Testis (tissue), 5 donors: ENCODE measurements at places on chromosomes 11 and 22. TPM values are rescaled to one million over a fixed set of nuclear protein-coding genes. Genes with fewer than 3 reads are reported as not detected.

C11orf52 gene
- total RNA-seq, result 2.0 TPM

DNA sequence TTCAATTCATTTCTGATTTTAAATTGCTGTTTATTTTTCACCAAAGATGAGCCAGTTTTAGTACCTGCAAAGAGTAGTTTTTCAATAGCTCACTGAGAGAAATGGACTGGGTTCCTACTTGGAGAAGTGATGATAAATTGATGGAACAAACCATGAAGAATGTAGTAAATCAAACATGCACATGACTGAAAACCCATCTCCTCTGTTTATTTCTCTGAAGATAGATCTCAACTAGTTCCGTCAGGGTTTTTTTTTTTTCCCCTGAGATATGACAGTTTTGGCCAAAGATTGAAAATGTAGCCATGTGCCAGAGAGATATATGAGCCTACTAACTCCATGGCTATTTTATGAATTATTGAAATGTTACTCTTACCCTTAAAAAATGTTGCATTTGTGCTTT is 239.6 kb downstream of the DDX10 start:
- H3K27me3 ChIP-seq, result no peaks in the 10 kb centered on the region
- no peaks in the 10 kb centered on the region for H3K36me3 ChIP-seq
- DNase-seq, result no peak
- no peak overlapping the region for H3K27ac ChIP-seq

- no peaks in the 10 kb centered on the region for H3K36me3 ChIP-seq
- no peak overlapping the region for H3K4me3 ChIP-seq
- peak; percentile 9 for DNase-seq
- no peaks in the 10 kb centered on the region for H3K4me1 ChIP-seq
- H3K27ac ChIP-seq, result no peak overlapping the region
These were observed 88.4 kb downstream of the CDKN1C start for GRCh38 chr11:2797121-2797711.

TMPRSS4 gene
- total RNA-seq, result 1.2 TPM

- H3K4me1 ChIP-seq, result no peaks in the 10 kb centered on the region
- no peaks in the 10 kb centered on the region for H3K36me3 ChIP-seq
- DNase-seq, result no peak
- H3K4me3 ChIP-seq, result no peak overlapping the region
- no peak overlapping the region for H3K27ac ChIP-seq
- no peaks in the 10 kb centered on the region for H3K27me3 ChIP-seq
These were observed 31.8 kb upstream of the HSPA8 start for GRCh38 chr11:123093739-123094138.

- DNase-seq, result no peak
- H3K4me1 ChIP-seq, result no peaks in the 10 kb centered on the region
- no peaks in the 10 kb centered on the region for H3K27me3 ChIP-seq
- H3K36me3 ChIP-seq, result no peaks in the 10 kb centered on the region
These were observed 132.7 kb downstream of the FAT3 start for GRCh38 chr11:92357344-92357743.

GRCh38 chr11:57763568-57763967 is 2.0 kb downstream of the CTNND1 start:
- no peaks in the 10 kb centered on the region for H3K27me3 ChIP-seq
- H3K27ac ChIP-seq, result peak overlapping the region; percentile 76
- DNase-seq, result no peak
- H3K36me3 ChIP-seq, result no peaks in the 10 kb centered on the region
- peak overlapping the region; percentile 63 for H3K4me3 ChIP-seq

DNA sequence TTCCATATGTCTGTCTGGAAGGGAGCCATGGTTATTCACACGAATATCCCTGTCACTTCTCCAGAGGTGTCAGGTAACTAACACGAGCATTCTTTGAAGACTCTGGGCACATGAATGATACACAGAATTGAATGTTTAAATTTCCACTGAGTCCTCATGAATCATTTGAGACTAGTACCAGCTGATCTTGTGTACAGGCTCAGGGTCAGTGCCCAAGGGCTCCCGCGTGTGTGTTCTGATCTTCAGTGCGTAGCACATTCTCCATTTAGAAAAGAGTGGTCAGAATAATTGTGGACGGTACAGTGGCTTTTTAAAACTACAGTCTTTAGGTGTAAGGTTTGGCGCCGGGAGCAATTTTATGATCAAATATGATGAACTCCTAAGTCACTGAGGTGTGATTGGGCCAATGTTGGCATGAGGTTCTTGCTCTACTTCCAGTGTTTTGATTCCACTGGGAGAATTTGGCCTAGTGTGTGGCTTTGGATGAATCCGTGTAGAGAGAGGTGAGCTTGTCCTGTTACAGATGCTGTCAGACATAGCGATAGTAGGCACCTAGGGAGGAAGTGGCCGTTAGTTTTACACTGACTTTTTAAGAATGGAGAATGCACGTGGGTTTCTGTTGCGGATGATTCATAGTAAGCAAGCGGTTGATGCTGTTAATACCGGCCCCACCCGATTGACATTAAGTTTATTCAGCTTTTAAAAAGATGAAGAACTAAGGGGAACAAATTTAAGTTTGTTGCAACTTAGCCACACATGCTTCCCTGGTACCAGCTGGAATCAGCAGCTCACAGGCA is 22.2 kb downstream of the NUP50 start:
- H3K27ac ChIP-seq, result no peak overlapping the region
- H3K27me3 ChIP-seq, result no peaks in the 10 kb centered on the region
- H3K4me1 ChIP-seq, result peaks cover 17% of the 10 kb centered on the region
- H3K36me3 ChIP-seq, result no peaks in the 10 kb centered on the region

- H3K27me3 ChIP-seq, result no peaks in the 10 kb centered on the region
- no peaks in the 10 kb centered on the region for H3K36me3 ChIP-seq
- H3K4me1 ChIP-seq, result no peaks in the 10 kb centered on the region
- no peak overlapping the region for H3K4me3 ChIP-seq
- H3K27ac ChIP-seq, result no peak overlapping the region
- DNase-seq, result no peak
These were observed 46.6 kb downstream of the KCNC1 start for GRCh38 chr11:17781221-17781620.

- no peak overlapping the region for H3K27ac ChIP-seq
- no peaks in the 10 kb centered on the region for H3K27me3 ChIP-seq
- no peaks in the 10 kb centered on the region for H3K36me3 ChIP-seq
- H3K4me1 ChIP-seq, result no peaks in the 10 kb centered on the region
- DNase-seq, result no peak
- no peak overlapping the region for H3K4me3 ChIP-seq
These were observed 628.4 kb downstream of the BRD1 start for GRCh38 chr22:49199224-49199623.

- DNase-seq, result peak; percentile 48
- peak overlapping the region; percentile 73 for H3K4me3 ChIP-seq
- no peaks in the 10 kb centered on the region for H3K36me3 ChIP-seq
- no peaks in the 10 kb centered on the region for H3K27me3 ChIP-seq
These were observed 563 bp downstream of the BID start for GRCh38 chr22:17773606-17774205.

RAB36 gene
- total RNA-seq, result 7.4 TPM

DNA sequence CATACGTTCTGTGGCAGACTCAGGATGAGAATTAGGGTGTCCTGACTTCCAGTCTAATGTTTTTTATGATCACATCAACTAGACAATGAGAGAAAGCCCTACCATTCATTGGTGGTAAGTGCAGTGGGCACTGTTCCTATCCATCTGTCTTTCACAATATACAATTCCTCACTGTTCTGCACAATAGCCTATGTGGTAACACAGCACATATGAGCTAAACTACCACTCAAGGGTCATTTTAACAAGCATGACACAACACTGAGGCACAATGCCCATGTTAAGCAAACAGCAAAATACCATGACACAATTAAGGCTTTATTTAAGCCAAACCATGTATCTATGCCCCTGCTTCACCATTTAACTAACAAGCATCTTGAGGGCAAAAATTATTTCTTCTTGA is 52.3 kb downstream of the SIK3 start:
- DNase-seq, result no peak
- H3K4me3 ChIP-seq, result no peak overlapping the region
- H3K36me3 ChIP-seq, result no peaks in the 10 kb centered on the region
- H3K4me1 ChIP-seq, result no peaks in the 10 kb centered on the region

DNA sequence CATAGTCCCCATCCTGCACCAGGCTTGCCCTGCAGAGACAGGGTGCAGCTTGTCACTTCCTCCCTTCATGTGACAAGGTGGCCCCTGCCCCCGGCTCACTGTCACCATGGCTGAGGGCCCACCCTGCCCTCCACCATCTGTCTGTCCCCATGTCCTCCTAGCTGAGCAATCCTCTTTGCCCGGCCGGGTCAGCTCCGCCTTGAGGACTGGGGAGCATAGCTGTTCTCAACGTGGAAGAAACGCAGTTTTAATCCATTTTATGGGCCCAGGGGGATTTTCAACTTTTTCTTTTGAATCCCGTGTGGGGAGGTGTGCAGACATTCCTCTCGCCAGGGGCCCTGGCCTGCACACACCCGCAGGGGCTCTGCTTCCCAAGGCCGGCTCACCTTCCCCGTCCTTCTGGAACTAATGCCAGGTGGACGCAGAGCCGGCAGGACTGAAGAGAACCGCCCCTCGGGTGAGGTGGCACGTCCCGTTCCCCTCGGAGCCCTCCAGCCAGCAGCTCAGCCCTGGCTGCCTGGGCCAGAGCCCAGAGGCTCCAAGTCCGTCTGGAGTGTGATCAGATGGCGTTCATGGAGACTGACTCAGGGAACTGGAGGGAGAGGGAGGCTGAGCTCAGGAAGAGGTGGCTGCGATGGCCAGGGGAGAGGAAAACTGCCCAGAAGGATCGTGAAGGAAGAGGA is 1108.7 kb downstream of the BRD1 start:
- no peaks in the 10 kb centered on the region for H3K36me3 ChIP-seq
- H3K27ac ChIP-seq, result no peak overlapping the region
- no peak overlapping the region for H3K4me3 ChIP-seq
- H3K27me3 ChIP-seq, result no peaks in the 10 kb centered on the region

DNA sequence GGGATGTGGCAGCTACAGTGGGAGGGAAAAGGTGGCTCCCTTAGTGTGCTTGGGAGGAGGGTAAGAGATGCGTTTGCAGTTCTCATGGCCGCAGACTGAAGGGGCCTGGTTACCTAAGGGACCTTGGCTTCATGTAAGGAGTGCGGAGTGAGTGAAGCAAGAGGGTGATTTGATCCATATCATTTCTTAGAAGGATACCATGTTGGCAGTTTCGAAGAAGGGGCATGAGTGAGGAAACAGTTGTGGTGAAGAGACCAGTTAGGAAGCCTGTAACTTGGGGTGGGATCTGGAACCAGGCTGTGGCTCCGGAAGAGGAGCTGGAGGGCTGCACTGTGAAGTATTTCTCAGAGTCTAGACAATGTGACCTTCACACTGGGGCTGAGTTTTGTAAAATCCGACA is 45.0 kb downstream of the ST3GAL4 start:
- H3K4me3 ChIP-seq, result no peak overlapping the region
- H3K36me3 ChIP-seq, result no peaks in the 10 kb centered on the region
- peaks cover 67% of the 10 kb centered on the region for H3K4me1 ChIP-seq

DNA sequence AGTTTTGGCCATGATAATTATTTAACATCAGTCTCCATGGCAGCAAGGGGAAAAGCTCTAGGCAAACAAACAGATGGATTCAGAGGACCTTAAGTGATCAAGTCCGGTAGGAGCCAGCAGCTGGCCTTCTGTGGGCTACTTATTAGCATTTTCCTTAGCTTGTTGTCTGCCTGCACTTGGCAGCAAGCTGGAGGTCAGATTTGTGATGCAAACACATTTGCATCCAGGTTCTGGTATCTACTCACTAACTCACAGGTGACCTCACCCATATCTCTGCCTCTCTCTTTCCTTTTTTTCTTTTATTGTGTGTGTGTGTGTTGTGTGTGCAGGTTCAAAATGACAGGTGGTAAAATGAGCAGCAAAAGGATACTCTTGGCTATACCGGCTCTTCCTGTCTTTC is 32.3 kb downstream of the ARHGAP42 start:
- peaks cover 17% of the 10 kb centered on the region for H3K4me1 ChIP-seq
- no peak overlapping the region for H3K4me3 ChIP-seq
- H3K36me3 ChIP-seq, result no peaks in the 10 kb centered on the region
- H3K27me3 ChIP-seq, result no peaks in the 10 kb centered on the region

DNA sequence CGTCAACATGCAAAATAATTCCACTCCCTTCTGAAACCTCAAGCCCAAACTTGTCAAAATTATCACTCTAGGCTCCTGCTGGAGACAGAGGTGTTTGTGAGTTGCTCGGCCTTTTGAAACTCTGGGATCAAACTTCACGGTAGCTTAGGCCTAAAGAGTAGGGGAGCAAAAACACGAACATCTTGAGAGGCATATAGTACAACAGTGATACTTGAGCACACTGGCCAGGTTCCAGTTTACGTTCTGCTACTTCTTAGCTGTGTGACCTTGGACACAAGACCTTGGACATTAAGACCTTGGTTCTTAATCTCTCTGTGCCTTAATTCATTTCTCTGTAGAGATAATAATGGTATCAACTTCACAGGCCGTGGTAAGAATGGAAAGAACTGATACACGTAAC is 123.5 kb upstream of the LMO1 start:
- no peak overlapping the region for H3K4me3 ChIP-seq
- peak; percentile 38 for DNase-seq
- no peaks in the 10 kb centered on the region for H3K27me3 ChIP-seq
- no peaks in the 10 kb centered on the region for H3K36me3 ChIP-seq
- peak overlapping the region; percentile 33 for H3K27ac ChIP-seq
- H3K4me1 ChIP-seq, result peaks cover 36% of the 10 kb centered on the region

- H3K4me1 ChIP-seq, result no peaks in the 10 kb centered on the region
- no peaks in the 10 kb centered on the region for H3K27me3 ChIP-seq
- H3K27ac ChIP-seq, result no peak overlapping the region
- H3K36me3 ChIP-seq, result no peaks in the 10 kb centered on the region
These were observed 3.7 kb upstream of the RELT start for GRCh38 chr11:73372375-73372993.

GRCh38 chr11:4881188-4881587 is 512 bp upstream of the OR51T1 start:
- DNase-seq, result no peak
- H3K27me3 ChIP-seq, result no peaks in the 10 kb centered on the region
- no peaks in the 10 kb centered on the region for H3K36me3 ChIP-seq
- H3K4me1 ChIP-seq, result no peaks in the 10 kb centered on the region

- no peaks in the 10 kb centered on the region for H3K27me3 ChIP-seq
- DNase-seq, result no peak
- H3K27ac ChIP-seq, result peak overlapping the region; percentile 50
- peak overlapping the region; percentile 74 for H3K4me3 ChIP-seq
- no peaks in the 10 kb centered on the region for H3K36me3 ChIP-seq
These were observed 515 bp downstream of the BACE1 start for GRCh38 chr11:117315285-117316196.

DNA sequence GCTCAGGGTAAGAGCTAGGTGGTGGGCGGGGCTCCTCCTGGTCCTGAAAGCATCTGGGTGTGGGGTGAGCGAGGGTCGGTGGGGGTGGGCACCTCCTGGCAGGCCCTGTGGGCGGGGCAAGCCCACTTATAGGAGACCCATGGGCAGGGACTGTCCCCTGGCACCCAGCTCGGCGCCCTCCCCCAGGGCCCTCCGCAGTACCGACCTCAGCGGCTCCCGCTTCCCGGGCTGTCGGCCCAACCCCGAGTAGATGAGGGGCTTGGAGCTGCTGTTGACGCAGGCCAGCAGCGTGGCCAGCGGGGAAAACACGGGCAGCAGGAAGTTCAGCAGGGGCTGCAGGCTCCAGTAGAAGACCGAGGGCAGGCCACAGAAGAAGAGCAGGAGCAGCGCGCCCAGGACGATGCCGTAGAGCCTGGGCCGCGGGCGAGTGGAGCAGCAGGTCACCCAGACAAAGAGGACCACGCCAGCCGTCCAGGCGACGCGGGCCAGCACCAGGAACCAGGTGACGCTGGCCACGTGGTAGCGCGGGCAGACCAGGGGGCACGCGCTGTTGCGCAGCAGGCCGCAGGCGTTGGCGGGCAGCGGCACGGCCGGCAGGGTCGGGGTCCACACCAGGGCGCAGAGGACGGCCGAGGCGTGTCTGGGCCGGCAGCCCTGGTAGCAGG is 663 bp downstream of the MRGPRG start:
- peak overlapping the region; percentile 20 for H3K4me3 ChIP-seq
- H3K4me1 ChIP-seq, result no peaks in the 10 kb centered on the region
- H3K27me3 ChIP-seq, result no peaks in the 10 kb centered on the region
- no peaks in the 10 kb centered on the region for H3K36me3 ChIP-seq
- no peak overlapping the region for H3K27ac ChIP-seq
